H9 (cell line): ENCODE measurements at places on chromosomes 7 and 10.

DNA sequence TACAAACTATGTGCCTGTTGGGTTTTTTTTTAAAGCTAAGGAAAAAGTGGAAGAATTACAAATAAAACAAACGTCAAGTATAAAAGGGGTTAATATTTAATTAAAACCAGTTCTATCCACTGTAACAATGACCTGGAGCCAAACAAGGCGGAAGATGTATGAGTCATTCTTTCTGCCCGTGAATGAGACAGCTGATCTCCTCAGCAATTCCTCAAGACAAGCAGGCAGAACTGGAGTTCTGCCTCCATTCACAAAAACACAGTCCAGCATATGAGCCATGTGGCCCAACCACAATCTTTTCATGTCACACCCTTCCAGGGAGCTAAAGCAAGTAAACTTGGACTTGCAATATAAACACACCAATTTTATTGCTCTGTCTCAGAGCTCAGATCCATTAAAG is 8.4 kb downstream of the ETV1 start:
- H3K27me3 ChIP-seq, result no peaks in the 10 kb centered on the region
- DNase-seq, result no peak
- no peak overlapping the region for H3K4me3 ChIP-seq

DNA sequence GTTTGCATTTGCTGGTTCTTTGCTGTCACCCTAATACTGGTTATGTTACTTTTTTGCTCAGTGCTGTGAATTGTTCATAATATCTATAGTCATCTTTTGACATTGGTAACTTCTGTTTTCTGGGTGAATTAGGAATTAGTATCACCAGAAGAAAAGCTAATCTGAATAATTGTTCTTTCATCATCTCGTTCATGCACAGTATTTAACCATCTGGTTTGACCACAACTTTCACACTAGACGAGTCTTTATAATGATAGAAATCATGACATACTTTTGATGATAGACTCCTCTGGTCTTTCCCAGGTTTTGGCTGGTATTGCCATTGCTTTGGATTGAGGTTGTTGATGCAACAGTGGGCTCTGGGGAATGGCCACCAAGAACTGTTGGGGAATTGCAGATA is 25.1 kb downstream of the SGPL1 start:
- DNase-seq, result no peak
- H3K4me1 ChIP-seq, result no peaks in the 10 kb centered on the region
- H3K27ac ChIP-seq, result no peak overlapping the region
- H3K36me3 ChIP-seq, result peaks cover 40% of the 10 kb centered on the region
- H3K27me3 ChIP-seq, result no peaks in the 10 kb centered on the region

DNA sequence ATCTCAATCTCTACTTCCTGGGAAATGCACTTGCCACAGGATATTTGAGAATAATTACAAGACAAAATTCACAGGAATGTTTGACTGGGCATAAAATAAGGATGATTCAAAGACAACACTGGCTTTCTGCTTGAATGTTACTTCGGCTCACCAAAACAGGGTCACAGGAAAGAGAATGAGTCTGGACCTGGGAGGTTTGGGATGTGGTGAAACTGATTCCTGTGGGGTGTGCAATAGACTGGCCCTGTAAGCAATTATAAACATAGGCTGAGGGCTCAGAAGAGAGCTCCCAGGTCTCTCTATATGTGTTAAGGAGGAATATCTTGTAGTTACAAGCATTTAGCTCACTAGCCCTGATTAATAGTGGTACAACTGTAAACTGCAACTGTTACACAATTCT is 613.9 kb upstream of the CELF2 start:
- no peaks in the 10 kb centered on the region for H3K4me1 ChIP-seq
- DNase-seq, result no peak
- no peak overlapping the region for H3K27ac ChIP-seq

DNA sequence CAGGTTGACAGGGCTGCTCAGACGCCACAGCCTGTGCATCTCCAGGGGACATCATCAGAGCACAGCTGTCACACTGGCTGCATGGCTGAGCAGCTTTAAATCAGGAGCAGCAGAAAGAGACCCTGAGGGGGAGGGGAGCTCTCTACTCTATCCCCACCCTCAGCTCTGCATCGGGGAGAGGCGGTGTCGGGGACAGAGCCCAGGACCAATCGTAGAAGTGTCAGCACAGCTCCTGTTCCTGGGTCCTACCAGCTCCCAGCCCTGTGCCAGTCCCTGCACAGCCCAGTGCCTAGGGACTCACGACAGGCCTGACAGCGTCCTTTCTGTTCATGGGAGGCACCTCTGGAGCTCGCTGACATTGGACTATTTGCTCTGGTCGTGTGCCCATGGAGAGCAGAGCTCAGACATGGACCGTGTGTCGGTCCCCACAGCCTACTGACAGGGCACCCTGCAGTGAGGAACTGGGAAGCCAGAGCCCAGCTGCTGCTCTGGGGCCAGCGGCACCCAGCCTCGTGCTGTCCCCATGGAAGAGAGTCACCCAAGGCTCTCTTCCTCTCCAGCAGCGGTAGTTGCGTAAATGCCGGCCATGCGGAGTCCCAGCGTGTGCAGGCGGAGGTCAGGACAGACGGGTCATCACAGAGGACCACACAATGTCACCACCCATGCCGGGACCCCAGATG is 20.4 kb upstream of the ANTXRL start:
- DNase-seq, result peak; percentile 23
- H3K4me3 ChIP-seq, result no peak overlapping the region
- no peaks in the 10 kb centered on the region for H3K36me3 ChIP-seq
- no peaks in the 10 kb centered on the region for H3K27me3 ChIP-seq
- H3K27ac ChIP-seq, result no peak overlapping the region

DNA sequence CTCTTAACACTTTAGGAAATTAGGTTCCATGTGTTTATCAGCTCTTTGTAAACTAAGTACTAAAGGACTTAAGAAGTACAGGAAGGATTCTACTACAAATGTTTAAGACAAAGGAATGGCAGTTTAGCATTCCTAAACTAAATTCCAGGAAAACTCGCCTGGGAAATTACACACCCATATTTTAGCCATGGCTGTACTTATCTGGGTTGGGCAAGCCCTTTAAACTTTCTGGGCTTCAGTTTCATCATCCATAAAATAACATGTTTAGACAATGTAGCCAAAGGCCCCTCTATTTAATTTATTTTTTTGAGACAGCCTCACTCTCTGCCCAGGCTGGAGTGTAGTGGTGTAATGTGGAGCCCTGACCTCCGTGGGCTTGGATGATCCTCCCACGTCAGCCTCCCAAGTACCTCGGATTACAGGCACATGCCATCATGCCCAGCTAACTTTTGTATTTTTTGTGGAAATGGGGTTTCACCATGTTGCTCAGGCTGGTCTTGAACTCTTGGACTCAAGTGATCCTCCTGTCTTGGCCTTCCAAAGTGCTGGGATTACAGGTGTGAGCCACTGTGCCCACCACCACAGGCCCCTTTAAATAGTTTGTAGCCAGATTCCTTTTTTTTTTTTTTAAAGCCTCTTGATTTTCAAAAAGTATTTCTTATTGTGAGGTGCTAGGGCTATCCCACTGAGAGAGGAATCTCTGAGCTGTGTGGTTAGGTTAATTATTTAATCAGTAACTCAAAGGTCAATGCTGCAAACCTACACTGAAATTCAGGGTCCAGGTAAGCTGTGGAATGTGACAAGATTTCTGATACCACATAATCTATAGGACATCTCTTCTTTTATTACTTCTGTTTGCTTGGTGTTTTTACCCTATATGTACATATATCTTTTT is 32.1 kb downstream of the TMEM60 start:
- no peaks in the 10 kb centered on the region for H3K27me3 ChIP-seq
- DNase-seq, result no peak
- H3K4me1 ChIP-seq, result no peaks in the 10 kb centered on the region; the same call in 1 of the 2 replicates
- H3K36me3 ChIP-seq, result peaks cover 8% of the 10 kb centered on the region; the same call in 2 of the 3 replicates
- H3K27ac ChIP-seq, result no peak overlapping the region

- H3K27me3 ChIP-seq, result no peaks in the 10 kb centered on the region
- DNase-seq, result no peak
- no peak overlapping the region for H3K27ac ChIP-seq
- H3K4me1 ChIP-seq, result no peaks in the 10 kb centered on the region
- no peak overlapping the region for H3K4me3 ChIP-seq
Observed at GRCh38 chr7:113968713-113969112, 49.9 kb upstream of the PPP1R3A start.

GRCh38 chr7:125568799-125569198 is 639.2 kb upstream of the POT1 start:
- no peaks in the 10 kb centered on the region for H3K27me3 ChIP-seq
- H3K4me3 ChIP-seq, result no peak overlapping the region
- peaks cover 2% of the 10 kb centered on the region; the same call in 1 of the 2 replicates for H3K4me1 ChIP-seq
- no peaks in the 10 kb centered on the region for H3K36me3 ChIP-seq
- no peak overlapping the region for H3K27ac ChIP-seq

- no peaks in the 10 kb centered on the region for H3K36me3 ChIP-seq
- no peaks in the 10 kb centered on the region for H3K4me1 ChIP-seq
- H3K4me3 ChIP-seq, result no peak overlapping the region
Observed at GRCh38 chr7:73885975-73886798, 25.2 kb downstream of the TMEM270 start.

DNA sequence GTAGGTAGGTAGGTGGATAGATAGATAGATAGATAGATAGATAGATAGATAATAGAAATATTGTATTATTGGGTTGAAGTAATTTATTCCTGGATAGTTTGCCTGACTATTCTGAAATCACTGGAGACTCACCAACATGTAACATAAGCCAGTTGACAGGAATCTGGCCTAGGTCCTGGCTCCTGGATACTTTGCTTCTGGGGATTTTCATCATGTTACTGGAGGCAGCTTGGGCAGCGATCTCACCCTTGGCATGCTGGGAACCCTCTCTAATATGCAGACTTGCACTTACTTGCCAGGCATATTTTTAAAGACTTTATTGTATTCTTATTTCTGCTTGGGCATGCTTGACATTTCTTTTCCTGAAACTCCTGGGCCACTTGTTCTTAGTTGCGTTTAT is 709.1 kb upstream of the FZD8 start:
- no peaks in the 10 kb centered on the region for H3K36me3 ChIP-seq
- DNase-seq, result no peak
- H3K27ac ChIP-seq, result no peak overlapping the region
- H3K4me3 ChIP-seq, result no peak overlapping the region
- H3K27me3 ChIP-seq, result no peaks in the 10 kb centered on the region

- no peak overlapping the region for H3K4me3 ChIP-seq
- H3K27me3 ChIP-seq, result no peaks in the 10 kb centered on the region
- no peak overlapping the region for H3K27ac ChIP-seq
- H3K36me3 ChIP-seq, result peaks cover 8% of the 10 kb centered on the region
- no peak for DNase-seq
- no peaks in the 10 kb centered on the region for H3K4me1 ChIP-seq
Observed at GRCh38 chr10:58457761-58458616, 54.7 kb upstream of the BICC1 start.

DNA sequence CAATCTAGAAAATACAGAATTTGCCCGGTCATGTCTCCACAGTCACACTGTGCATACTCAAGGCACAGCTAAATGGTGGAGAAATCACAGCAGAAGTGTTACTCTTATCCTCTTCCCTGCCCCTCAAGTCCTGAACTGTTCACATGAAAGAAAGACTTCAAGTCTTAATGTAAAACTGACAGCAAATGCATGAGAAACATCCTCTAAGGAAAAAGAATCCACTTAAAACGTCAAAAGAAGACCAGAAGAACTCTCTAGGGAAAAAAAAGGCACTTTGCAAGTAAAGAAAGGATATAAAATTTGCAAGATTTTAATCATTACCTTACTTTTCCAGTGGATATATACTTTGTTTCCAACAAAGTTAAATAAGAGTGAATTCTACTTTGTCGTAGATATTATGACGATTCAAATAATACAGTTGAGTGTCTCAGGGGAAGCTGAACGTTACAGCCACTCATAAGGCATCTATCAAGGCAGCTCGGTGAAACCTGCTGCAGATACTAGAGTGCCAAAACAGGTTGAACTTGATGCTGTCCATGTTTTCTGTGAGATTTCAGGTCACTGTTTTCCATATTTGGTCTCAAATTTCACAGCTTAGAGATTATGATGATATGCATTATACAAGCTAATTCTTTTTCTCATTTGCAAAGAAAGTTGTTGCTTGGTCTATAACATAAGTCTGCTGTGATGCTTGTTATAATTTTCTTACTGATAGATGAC is 155.0 kb downstream of the CTTNBP2 start:
- no peak overlapping the region for H3K4me3 ChIP-seq
- H3K4me1 ChIP-seq, result no peaks in the 10 kb centered on the region
- no peaks in the 10 kb centered on the region for H3K27me3 ChIP-seq
- H3K27ac ChIP-seq, result no peak overlapping the region

- H3K27ac ChIP-seq, result no peak overlapping the region
- no peaks in the 10 kb centered on the region for H3K36me3 ChIP-seq
- peak overlapping the region; percentile 51 for H3K4me3 ChIP-seq
Observed at GRCh38 chr10:99329554-99330346, 594 bp downstream of the CNNM1 start.

GRCh38 chr7:135920478-135920877 is 56.7 kb downstream of the MTPN start:
- no peaks in the 10 kb centered on the region for H3K4me1 ChIP-seq
- no peak overlapping the region for H3K27ac ChIP-seq
- no peak overlapping the region for H3K4me3 ChIP-seq
- H3K36me3 ChIP-seq, result no peaks in the 10 kb centered on the region
- H3K27me3 ChIP-seq, result no peaks in the 10 kb centered on the region

DNA sequence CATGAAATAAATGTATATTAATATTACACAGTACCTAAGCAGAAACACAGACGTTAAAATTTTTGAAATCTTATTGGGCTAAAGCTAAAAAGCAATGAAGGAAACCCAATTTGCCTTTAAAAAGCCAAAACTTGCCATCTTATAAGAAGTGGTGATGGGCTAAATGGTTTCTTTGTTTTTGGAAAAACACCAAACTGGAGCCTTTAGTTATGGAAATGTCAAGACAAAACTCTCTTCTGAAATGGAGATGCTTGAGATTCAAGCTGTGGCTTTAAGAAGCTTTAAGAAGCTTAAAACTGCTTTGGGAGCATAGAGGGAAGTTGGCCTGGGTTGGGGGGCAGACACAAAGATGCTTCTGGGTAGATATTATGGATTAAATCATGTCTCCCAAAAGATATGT is 277.0 kb downstream of the GFRA1 start:
- no peak overlapping the region for H3K4me3 ChIP-seq
- H3K27ac ChIP-seq, result no peak overlapping the region
- peaks cover 24% of the 10 kb centered on the region for H3K27me3 ChIP-seq
- peaks cover 7% of the 10 kb centered on the region; the same call in 1 of the 2 replicates for H3K36me3 ChIP-seq
- peaks cover 7% of the 10 kb centered on the region; the same call in 1 of the 2 replicates for H3K4me1 ChIP-seq
- no peak for DNase-seq

DNA sequence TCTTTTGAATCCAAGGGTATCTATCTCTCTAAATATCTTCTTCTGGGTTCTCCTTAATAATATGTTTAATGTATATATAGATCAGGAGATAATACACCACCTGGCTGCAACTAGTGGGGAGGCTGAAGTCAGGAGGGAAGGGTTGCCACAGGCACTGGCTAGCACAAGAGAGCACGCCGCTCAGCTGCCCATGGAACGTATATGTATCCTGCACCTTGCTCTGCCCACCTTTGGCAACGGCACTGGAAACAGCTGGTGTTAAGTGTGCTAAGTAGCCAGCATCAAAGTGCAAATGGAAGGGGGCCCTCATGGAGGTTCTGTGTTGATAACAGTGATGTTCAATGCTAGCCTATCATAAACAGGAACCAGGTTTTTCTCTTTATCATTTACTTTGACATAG is 49.8 kb upstream of the FAM133B start:
- H3K4me1 ChIP-seq, result no peaks in the 10 kb centered on the region
- no peak for DNase-seq
- no peak overlapping the region for H3K27ac ChIP-seq
- no peaks in the 10 kb centered on the region for H3K36me3 ChIP-seq
